ENCODE measurements at places on chromosomes 5 and 9. TPM values are rescaled to one million over a fixed set of nuclear protein-coding genes. Genes with fewer than 3 reads are reported as not detected.

DNA sequence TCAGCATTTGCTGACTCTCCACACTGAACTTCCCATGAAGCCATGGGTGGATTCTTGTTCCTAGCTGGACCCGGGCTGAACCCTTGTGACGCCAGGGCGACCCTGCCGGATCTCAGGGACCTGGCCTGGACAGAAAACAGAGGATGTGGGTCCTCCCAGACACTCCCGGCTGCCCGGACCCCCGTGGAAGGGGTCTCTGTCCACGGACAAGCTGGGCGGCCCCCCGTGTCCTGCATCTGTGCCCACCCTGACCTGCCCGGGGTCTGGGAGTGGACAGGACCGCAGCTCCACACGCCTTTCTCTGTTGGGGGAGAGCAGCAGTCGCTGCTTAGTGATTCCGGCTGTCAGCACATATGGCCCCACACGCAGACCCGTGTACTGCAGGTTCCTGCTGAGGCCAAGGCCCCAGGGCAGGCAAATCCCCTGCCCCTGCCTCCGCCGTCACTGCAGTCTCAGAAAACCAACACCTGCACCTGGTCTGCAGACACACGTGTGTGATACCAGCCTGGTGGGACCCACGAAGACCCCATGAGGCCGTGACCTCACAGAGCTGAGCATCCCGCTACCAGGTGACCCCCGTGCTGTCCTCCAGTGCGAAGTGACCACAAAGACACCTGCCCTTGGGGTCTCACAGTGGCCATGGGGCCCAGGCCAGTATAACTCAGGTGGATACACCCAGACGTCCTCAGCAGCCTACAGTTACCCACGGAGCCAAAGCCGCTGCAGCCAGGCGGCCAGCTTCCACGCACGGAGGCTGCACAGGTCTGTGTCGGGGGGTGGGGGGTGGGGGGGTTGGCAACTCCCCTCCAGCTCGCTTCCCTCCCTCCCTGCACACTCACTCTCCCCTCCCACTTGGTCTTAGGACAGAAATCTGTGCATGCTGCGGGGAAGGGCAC is 50.6 kb downstream of the NKD2 start:
- DNase-seq: peak; percentile 48

- DNase-seq: no peak
Measured at GRCh38 chr5:36734422-36734821, 128.0 kb downstream of the SLC1A3 start.

GRCh38 chr5:158773161-158773560 is 326.6 kb downstream of the EBF1 start:
- DNase-seq: no peak

DNA sequence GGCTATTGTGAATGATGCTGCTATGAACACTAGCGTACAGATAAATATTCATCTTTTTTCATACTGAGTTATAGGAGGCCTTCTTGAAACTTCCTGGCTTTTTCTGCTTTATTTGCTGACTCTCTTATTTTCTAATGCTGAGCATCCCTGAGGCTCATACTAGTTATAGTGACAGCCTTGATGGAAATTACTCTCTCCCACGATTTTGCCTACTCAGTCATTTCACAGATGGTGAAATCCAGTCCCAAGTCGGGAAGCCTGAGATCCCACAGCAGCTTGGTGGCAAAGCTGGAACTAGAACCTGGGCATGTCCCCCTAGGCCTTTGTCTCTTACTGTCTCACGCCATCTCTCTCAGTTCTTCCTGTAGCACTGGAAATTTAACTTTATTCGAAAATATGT is 22.4 kb downstream of the NANS start:
- DNase-seq: no peak

DNA sequence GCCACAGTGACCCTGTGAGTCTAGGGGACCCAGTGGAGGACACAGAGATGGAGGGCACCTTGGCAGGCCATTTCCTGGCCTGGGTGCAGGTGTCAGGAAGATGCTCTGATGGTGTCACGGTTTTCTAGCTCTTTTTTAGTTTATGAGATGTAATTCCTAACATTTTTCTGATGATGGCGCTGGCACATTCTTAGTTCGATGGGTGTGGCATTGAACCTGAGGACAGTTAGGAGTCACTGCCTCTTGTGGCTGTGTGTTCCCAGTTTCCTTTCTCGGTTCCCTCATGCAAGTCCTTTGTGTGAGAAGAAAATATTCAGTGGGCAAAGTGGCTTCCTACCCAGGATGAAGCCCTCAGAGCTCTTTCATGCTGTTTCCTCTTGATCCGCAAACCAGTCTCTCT is 129.4 kb upstream of the ICE1 start:
- DNase-seq: no peak

GRCh38 chr5:157484768-157485167 is 24.8 kb downstream of the NIPAL4 start:
- peak; percentile 85 for DNase-seq

- peak; percentile 92 for DNase-seq
Measured at GRCh38 chr9:109843641-109844040, 63.6 kb downstream of the PALM2AKAP2 start.

DNA sequence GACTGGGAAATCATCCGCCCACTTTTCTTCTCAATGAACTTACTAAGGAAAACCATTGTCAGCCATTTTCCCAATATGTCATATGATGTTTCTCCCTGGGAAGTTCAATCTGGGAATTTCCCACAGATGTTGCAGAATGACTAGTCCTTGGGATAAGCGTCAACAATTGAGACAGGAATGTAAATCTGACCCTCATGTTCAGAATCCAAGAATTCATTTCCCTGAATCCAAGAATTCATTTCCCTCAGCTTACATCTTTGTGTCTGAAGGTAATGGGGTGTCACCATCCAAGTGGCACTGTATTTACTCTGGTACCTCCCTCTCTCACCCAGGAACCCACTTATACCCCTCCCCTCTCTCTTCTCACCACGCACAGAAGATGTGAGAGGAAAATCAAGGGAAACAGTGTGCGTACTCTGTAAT is 7.4 kb downstream of the KLF9 start:
- no peak for DNase-seq

GRCh38 chr5:138303372-138303771 is 28.2 kb downstream of the CDC25C start:
- DNase-seq: no peak

DNA sequence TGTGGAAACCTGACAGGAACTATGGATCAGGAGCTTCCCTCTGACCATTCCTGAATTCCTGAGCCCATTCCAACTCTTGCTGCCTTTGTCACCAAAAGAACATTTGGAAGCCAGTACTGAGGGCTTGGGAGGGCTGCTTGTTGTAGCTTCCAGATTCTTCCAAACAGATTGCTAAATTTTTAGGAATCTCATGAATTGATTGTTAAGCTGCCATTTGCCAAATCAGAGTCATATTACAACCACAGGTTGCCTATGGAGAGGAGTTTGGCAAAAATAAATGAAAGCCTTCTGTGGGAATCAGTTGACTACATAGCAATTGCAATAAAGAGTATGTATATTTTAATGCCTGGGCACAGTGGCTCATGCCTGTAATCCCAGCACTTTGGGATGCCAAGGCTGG is 39.2 kb upstream of the SLC28A3 start:
- no peak for DNase-seq

DNA sequence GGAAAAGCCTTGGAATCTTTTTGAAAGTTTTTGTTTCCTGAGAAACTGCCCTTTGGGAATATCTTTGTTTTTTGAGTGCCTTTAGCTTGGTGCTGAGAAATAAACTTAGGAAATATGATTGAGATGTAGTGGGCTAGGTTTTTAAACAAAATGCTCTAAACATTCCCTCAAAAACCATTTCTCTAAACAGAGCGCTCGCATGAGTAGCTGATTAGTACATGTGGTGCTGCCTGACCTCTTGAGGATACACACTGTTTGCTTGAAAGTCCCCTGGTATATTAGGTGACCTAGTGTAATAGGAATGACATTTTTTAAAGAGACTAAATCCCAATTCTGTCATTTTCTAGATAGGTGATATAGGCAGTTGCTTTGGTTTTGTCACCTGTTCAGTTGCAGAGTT is 132.3 kb downstream of the ADAMTSL1 start:
- no peak for DNase-seq

GRCh38 chr5:137036640-137037039 is 462.5 kb downstream of the SPOCK1 start:
- no peak for DNase-seq

DNA sequence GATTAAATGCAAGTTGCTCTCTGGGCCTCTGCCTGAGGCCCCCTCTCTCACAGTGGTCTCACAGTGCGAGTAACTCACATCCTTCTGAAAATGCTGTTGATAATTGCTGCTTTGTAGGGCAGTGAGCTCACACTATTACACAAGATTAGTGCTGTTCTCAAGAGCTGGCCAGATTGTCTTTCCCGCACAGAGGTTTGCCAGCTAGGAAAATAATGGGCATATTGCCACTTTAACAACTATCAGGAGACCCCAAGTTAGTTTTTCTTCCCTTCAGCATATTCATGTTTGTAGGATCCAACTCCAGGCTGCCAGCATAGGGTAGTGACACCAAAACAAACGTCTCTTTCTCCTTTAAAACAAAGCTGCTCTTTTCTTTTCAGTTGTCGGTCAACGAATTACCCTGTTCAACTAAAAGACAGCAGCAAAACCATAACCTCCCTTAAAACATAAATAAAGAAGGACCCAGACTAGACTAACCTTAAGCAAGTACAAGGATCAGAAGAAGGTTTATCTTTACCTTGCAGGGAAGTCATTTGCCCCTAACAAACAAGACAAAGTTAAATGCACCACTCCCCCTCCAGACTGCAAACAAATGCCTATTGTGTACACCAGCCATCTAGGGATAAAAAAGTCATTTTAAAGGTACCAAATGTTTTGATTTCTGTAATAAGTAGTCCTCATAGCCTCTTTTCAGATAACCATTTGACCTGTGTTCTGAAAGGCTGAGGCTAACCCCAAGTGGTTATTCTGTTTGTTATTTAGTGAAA is 91.4 kb downstream of the VCAN start:
- DNase-seq: peak; percentile 42

DNA sequence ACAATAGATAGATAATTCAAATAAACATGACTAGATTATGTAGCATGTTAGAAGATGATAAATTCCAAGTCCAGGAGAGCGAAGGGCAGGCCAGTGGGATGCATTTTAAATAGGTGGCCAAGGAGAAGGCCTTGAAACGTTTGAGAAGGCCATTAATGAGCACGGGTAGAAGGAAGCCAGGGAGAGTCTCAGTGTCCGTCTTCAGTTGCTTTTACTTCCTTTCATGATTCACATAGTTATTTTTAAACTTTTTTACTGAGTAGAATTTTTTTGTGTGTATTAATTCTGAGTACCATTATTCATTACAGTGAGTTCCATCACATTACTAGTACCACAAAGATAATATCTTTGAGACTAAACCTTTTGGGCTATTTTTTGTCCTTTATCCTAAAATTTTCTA is 259.2 kb downstream of the ARRDC3 start:
- no peak for DNase-seq

GRCh38 chr9:7370381-7370780 is 429.2 kb downstream of the DMAC1 start:
- DNase-seq: no peak

GRCh38 chr5:81070571-81071255 is 110.5 kb downstream of the RASGRF2 start:
- no peak for DNase-seq

DNA sequence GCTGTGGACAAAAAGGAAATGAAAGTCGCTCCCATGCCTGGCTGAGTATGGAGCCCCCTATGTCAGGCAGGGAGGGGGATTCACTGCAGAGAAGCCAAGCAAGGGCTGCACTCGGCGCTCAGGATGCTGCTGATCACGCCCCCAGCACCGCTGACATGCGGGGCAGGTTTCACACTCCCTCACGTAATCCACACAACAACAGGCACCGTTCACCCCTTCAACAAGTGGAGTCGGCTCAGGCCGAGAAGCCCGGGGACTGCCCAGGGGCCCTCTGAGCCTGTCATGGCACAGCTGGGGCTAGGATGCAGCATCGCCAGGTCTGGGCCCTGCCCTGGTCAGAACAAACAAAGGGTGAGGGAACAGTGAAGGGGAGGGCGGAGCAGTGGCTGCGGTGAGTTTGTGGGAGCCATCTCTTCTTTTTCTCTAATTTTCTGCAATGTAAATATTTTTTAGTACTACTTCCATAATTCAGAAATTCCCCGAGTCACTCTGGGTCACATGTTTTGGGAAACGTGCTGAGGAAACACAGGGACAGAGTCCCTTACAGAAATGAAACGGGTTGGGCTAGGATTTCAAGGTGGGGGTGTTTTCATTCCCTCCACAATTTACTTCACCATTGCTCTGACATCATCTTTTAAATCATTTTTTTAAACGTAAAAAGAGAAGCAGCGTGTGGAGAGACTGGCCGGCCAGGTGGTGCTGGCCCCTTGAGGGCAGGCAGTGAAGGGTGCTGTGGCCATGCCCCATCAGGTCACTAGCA is 49.8 kb downstream of the PRRT1B start:
- DNase-seq: peak; percentile 40

- DNase-seq: peak; percentile 9
Measured at GRCh38 chr9:136142859-136143214, 24.2 kb upstream of the TMEM250 start.

- no peak for DNase-seq
Measured at GRCh38 chr9:69895659-69896058, 75.0 kb downstream of the CFAP95 start.

DNA sequence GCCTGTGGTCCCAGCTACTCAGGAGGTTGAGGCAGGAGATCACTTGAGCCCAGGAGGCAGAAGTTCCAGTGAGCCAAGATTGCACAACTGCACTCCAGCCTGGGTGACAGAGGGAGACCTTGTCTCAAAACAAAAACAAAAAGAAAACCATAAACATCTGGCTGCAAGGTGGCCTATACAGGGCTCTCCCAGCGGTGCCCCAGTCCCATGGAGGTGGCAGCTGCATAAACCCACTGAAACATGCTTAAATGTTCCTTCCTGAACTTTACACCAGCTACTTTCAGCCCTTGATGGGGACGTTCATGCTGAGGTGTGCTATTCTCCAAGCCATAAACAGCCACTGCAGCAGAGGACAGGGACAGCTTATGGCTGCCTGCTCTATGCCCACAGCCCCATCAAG is 35.6 kb downstream of the DROSHA start:
- DNase-seq: no peak

The FAT2 gene
- 0.03 TPM for total RNA-seq

The DIRAS2 gene
- not detected for total RNA-seq

The CCDC192 gene
- not detected for total RNA-seq

The LRRC26 gene
- total RNA-seq: not detected

The HTR1A gene
- total RNA-seq: not detected

The MLANA gene
- total RNA-seq: not detected

The SLU7 gene
- total RNA-seq: 43.6 TPM

The ADAMTSL1 gene
- total RNA-seq: 3.0 TPM

The SPINK6 gene
- not detected for total RNA-seq

The ZSWIM6 gene
- total RNA-seq: 6.3 TPM

The GFI1B gene
- 0.46 TPM for total RNA-seq

The SSBP2 gene
- 57.8 TPM for total RNA-seq

The DDX31 gene
- total RNA-seq: 5.3 TPM

The RASA1 gene
- total RNA-seq: 21.2 TPM

The TRPM3 gene
- 1.2 TPM for total RNA-seq

The FUT7 gene
- 0.20 TPM for total RNA-seq

The OR1N2 gene
- total RNA-seq: not detected
